ENCODE measurements at places on chromosomes 16 and 17.

GRCh38 chr17:65697661-65698060, 136.2 kb upstream of the AXIN2 start:
- no peak for DNase-seq

GRCh38 chr17:57761887-57762286, 16.8 kb upstream of the CCDC182 start:
- no peak for DNase-seq

DNA sequence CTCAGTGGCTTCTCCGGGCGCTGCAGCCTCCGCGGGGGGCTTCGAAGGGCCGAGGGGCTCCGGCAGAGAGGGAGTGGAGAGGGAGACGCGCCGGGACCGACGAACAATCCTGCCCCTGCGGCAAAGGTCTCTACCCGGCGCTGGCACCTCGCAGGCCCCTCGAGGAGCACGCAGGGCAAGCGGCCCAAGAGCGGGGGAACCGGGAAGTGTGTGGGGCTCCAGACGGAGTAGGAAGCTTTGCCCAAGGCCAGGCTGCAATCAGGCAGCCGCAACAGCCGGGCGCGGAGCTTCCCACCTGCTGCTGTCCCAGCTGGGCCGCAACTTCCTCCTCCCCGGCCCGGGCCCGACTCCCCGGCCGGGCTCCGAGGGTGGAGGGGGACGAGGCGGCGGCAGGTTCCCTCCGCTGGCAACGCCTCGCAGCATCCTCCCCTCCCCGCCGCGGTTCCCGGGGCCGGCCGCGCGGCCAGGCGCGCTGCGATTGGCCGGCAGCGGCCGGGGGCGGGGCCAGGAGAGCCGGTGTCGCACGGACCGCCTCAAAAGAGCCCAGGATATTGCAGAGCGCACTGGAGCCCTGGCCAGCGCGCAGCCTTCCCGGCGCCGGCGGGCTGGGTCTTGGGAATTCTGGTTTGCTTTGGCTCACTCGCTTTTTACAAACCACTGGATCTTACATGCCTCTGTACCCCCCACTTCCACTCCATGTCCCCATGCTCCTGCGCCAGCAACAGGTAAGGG, at the start of gene KCNJ2:
Gene KCNJ2 (plus strand): TSS at position 556 of the 732 bp plus-strand sequence. CDS start 5,508 bp downstream, outside the sequence.
- peak; percentile 99 for DNase-seq

DNA sequence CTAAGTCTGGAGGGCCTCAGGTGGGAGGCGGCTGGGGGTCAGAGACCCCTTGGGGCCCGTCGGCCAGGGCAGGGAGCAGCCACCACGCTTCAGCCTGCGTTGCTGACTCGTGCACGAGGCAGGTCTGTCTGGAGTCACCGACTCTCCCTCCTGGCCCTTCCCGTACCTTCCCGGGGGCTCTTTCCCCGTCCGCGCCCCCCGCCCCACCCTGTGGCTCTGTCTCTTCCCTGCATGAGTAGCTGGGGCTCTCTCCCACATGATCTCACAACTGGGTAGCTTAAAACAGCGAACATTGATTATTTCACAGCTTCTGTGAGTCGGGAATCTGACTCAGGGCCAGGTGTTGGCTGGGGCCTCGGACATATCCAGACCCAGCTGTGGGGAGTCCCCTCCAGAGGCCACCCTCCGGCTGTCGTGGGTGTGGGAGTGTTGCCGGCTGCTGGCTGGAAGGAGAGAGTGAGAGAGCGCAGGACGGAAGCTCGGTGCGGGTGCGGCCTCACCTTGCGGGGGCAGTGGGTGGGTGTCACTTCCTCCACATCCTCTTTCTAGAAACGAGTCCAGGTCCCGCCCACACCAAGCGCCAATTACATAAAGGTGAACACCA, 17.3 kb downstream of the BAHCC1 start:
- peak; percentile 57 for DNase-seq

- no peak for DNase-seq
Measured at GRCh38 chr17:57584050-57584551, 161.0 kb downstream of the CCDC182 start.

DNA sequence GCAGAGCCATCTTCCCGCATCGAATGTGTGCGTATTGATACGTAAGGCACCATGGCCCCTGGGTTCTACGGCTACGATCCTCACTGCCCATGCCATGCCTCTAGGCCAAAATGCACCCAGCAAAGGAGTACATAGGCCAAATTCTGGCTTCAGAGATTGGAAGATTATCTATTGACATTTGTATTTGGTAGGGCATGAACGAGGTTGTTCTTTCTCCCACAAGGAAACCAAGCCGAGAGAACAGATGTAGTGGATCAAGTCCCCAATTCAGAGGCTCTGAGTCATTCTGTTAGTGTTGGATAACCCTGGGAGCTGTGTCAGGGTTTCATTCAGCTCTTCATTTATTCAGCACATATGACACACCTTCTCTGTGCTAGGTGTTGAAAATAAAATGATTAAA, 36.5 kb downstream of the HOXB1 start:
- no peak for DNase-seq

- DNase-seq, result no peak
Measured at GRCh38 chr17:9671559-9671958, 26.2 kb downstream of the USP43 start.
